AG04449 (cell line): ENCODE measurements at places on chromosomes 12 and 14.

DNA sequence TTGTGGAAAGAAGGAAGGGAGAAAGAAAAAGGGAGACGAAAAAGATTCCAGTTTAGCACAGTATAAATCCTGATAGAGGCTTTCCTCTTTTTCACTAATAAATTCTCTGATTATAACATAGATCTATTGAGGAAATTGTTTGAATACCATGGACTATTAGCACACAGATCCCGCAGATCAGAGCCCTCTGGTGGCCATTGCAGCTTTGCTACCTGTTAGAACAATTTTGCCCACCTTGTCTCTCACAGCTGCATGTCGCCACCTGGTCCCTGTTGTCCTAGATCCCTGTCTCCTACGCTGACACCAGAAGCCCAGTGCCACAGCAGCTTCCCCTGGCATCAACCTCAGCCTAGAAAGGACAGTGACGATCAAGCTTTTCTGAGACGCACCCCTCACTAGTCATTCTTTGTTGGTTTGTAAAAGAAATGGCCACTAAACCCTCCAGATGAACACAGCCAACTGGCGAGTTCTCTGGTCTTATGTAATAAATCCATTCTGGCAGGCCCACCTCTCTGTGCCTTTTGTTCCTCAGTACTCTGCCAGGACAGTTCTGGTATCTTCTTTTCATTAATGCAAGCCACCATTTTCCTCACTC, 9.9 kb downstream of the GPHB5 start:
- no peak for DNase-seq

DNA sequence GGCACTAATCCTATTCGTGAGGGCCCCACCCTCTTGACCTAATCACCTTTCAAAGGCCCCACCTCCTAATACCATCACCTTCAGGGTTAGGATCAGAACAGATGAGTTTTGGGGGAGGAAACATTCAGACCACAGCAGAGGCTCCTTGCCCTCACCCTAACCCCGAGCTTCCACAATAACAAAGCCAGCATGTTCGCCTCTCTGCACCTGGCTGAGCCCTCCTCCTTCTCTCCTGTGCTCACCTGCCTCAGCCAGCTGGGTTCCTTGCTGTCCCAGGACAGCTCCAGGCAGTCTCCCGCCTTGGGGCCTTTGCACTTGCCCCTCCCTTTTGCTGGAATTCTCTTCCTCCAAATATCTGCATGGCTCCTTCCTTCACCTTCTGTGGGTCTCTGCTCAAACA, 9.7 kb upstream of the RAN start:
- no peak for DNase-seq

GRCh38 chr14:99200654-99201005, 71.4 kb downstream of the BCL11B start:
- DNase-seq: no peak

DNA sequence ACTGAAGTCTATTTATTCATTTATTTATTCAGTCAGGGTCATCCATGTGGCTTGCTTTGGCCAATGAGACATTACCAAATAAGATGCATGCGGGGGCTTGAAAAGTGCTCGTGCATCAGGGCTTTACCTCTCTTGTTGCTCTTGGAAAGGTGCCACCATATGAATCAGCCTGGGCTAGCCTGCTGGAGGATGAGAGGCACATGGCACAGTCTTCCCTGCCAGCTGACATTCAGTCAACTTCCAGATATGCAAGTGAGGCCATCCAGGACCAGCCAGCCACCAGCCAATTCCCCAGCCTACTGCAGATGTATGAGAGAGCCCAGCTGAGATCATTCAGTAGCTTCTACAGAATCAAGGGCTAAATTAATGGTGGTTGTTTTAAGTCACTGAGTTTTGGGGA, 105.2 kb upstream of the RPH3A start:
- no peak for DNase-seq

GRCh38 chr12:41531147-41531829, 343.2 kb downstream of the PDZRN4 start:
- no peak for DNase-seq

DNA sequence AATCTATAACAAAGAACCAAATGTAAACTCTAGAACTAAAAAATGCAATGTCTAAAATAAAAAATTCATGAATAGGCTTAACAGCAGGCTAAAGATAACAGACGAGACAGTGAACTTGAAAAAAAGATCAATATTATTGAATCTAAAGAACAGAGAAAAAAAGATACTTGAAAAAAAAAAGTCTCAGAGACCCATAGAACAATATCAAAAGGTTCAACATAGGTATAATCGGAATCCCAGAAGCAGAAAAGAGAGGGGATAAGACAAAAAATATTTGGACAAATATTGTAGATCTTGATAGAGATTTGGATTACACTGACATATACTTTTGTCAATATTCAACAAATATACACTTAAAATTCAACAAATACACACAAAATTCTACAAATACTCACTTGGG, 56.6 kb downstream of the TC2N start:
- DNase-seq: no peak

GRCh38 chr14:100891501-100892445, 11.7 kb downstream of the RTL1 start:
- DNase-seq: no peak

- no peak for DNase-seq
Observed at GRCh38 chr14:104885031-104885972, 20.2 kb downstream of the CEP170B start.

- no peak for DNase-seq
Observed at GRCh38 chr14:55915456-55915855, 202.8 kb upstream of the PELI2 start.

DNA sequence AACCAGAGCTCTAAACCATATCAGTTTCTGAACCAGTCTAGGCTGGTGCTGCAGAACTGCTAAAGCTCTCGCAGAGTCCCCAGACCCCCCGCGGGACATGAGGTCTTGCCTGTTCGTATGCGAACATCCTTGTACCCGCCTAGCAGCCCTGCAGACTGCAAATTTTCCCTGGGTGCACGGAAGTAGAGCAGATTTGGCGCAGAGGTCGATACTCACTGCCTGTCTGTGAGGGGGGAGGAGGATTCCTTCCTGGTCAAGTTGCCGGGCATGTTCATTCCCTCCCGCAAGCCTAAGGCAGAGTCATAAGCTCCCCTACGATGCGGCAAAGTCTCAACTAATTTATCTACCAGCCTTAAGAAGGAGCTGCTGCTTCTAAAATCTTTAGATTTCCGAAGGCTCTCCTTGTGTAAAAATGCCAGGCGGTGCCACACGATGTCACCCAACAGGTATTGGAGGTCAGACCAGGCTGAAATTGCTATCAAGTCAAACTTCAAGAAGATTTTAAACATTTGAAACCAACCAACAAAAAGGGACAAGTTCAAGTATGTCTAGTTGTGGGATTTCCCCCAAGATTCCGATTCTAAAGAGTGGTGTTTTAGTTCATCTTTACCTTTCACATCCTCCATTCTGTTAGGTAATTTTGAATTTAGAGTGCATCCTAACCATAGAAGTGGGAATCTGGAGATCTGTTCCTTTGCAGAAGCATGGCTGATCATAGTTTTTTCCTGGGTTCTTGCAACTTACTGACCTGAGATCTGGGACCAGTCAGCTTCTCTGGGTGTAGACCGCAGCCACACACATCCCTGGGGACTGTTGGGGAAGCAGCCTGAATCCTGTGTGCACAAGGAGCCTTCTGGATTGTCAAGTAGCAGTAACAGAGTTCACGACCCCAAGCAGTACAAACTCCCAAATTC, 1.6 kb upstream of the PAX9 start:
- no peak for DNase-seq

GRCh38 chr14:68307790-68308168, 485.1 kb downstream of the ZFP36L1 start:
- DNase-seq: no peak

GRCh38 chr12:65278576-65279368, at the start of gene MSRB3:
TSS of gene MSRB3 (plus strand) at chr12:65278683. CDS start at chr12:65308580, 29,897 bp downstream.
- DNase-seq: peak; percentile 10

DNA sequence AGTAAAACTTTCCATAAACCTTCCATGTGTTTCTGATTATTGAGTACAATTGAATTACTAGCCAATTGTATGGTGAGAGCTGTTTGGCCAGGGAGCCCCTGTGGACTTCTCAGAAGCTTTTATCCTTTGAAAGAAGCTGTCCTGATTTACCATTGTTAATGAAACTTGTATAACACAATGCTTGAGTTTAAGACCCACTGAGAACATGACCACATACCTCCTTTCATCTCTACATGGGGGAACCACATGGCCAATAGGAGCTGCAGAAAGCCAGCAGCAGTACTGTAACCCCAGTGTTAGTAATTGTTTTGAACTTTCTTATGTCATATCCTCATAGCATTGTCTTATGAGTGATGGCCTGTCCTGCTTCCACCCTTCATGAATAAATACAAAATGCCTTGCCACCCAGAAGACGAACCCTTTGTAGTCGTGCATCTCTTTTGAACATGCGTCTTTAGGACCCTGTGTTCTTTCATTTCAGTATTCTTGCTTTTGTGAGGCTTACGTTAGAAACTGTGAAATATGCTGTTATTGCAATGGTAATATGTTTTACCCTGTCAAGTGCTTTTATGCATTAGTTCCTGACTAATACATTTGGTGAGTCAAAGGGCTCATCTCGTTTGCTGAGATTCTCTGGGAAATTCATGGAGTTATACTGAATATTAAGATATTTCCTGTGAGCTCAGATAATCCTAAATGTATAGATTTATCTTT, 815.7 kb downstream of the NRXN3 start:
- DNase-seq: no peak

DNA sequence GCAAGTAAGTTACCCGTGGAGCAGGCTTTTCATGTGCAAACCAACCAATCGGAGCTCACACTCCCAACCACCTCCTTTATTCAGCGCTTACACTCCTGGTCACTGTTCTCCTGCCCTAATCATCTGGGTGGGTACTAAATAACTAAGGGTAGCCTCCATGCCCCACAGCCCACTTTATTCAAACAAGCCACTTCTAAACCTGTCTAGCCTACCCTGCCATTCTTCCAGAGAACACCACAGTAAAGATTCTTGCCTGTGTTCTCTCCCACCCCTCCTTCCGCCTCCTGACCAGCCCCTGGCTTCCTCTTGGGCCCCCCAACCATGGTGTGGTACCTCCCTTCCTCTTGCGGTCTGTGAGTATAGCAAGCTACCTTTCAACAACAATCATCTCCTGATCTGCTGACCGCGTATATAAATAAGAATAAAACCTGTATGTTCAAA, 581.9 kb downstream of the VRK1 start:
- no peak for DNase-seq

- DNase-seq: peak; percentile 3
Observed at GRCh38 chr12:16165506-16165905, 112.0 kb downstream of the SLC15A5 start.

- DNase-seq: no peak
Observed at GRCh38 chr12:103640410-103640809, 53.3 kb downstream of the STAB2 start.

DNA sequence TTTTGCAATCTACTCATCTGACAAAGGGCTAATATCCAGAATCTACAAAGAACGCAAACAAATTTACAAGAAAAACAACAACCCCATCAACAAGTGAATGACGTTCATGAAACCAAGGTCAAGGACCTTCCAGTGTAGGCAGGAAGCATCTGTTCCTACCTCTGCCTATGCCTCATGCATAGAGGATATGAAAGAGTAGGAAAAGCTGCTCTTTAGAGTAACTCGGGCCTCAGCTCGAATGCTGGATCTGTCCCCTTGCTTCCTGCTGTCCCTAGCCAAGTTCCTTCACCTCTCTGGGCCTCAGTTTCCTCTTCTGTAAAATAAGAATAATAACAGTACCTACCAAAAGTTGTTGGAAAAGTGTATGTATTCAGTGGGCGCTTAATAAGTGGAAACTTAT, 65.0 kb downstream of the FOXN4 start:
- DNase-seq: no peak

DNA sequence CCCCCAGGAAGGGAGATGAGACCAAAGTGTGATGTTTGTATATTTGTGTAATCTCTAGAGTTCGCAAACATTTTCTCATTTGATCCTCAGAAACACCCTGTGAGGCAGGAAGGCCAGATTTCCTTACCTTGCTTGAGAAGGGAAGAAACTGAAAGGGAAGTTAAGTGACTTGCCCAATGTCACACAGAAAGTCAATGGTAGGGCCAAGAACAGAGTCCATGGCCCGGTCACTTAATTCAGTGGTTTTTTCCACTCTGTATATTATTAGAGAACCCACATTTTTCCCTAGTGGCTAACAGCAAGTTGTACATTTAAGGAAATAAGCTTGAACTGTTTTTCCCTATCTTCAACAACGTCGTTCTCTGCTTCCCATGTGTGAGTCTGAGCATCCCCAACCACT, 25.6 kb upstream of the CHPT1 start:
- no peak for DNase-seq

DNA sequence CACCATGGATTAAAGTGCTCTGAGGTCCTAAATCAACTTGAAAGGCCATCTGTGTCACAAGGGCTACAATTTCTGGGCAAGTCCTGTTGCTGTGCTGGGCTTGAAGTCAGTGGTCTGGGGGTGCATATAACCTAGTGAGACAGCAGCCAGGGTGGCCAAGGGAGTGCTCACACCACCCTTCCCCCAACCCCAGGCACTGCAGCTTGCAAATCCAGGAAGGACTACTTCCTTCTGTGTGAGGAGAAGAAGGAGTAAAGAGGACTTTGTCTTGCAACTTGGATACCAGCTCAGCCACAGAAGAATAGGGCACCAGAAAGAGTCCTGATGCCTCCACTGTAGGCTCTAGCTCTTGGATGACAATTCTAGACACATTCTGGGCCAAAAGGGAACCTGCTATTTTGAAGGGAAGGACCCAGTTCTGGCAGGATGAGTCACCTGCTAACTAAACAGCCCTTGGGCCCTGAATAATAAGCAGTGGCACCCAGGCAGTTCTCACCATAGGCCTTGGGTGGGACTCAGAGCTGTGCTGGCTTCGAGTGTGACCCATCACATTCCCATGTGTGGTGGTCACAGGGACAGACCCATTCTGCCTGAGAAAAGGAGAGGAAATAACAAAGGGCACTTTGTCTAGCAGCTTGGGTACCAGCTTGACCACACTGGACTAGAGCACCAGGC, 32.6 kb upstream of the DHRS7 start:
- DNase-seq: no peak

DNA sequence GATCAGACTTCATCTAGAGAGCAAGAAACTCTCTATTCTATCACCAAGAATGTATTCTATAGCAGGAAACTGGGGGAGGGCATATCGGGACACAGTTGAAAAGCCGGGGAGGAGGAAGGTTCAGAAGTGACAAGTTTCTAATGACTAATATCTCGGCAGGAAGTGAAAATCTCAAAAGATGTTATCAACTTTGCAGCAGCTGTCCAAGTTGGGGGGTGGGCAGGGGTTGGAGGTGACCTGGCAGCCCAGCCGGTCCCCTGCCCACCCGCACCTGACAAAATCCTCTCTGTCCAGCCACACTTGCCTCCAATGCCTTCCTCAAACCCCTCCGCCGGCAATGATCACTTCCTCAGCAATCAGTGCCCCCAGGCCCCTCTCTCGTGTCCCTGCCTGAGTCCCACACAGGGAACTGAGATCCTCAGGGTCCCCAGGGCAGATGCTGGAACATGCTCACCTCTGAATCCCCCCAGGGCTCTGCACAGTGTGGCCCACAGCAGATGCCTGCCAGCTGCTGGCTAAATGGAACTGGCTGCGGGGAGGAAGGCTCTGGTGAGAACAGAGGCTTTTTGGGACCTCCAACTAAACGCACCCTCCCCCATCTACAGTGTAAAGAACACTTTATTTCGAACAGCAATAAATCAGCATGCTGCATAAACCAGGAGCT, 43.9 kb downstream of the CCDC88C start:
- no peak for DNase-seq
